ENCODE measurements at places on chromosomes 6 and 20.

- DNase-seq: no peak
These were observed 32.8 kb upstream of the GMPR start for GRCh38 chr6:16205377-16206144.

DNA sequence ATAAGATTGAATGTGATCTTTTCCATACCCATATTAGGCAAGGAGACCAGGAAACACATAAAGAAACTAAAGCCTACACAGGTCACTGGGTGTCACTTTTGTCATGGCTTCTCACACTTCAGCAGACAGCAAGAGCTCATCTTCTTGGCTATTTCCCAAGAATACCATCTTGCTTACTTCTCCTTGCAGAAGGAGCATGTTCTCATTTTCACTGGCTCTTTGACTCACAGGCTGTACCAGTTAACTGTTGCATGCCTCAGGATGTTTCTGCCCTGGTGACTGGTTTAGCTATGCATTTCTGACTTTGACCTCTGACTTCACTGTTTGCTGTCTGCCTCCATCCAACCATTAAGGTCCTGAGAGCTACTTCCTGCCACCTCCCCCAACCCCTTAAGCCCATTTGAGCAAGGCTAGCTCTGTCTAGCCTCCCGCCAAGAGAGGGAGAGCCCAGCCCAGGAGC, 40.3 kb upstream of the OGFRL1 start:
- no peak for DNase-seq

DNA sequence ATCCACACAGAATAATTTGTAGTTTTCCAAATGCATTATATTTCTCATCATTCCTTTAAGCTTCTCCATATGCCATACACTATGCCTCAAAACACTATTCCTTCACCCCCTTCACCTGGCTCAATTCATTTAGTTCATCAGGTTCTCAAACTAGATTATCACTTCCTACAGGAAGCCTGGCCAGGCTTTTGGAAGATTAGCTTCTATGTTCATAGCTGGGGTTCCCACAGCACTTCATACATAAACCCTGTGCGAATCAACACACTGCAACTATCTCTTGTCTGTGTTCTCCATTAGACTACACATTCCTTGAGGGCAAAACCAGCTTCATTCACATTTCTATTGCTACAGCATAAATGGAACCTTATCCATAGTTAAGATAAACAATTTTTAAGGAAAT, 40.5 kb upstream of the PLN start:
- DNase-seq: no peak

- DNase-seq: no peak
These were observed 16.9 kb downstream of the LBP start for GRCh38 chr20:38363004-38363747.
